Esophagus mucosa (tissue), 1 donor: ENCODE measurements at places on chromosomes 4 and X.

DNA sequence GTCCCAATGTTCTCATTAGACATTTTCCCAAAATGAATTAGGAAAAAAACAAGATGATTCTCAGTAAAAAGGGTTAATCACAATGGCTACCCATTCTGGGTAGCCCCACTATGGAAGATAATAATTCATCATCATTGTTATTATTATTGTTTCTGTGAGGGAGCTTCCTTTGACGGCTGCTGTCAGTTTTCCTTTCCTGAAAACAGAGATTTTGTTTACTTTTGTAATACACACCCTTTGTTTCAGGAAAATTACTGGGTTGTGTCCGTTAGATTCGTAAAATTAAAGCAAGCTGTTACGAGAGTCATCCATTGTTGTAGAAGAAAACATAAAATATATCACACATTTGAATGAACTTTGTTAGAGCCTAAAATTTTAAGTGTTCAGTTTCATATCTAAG is 192.9 kb upstream of the ANKRD50 start:
- ATAC-seq = no peak

- no peak for ATAC-seq
Observed at GRCh38 chrX:103399744-103400143, 23.4 kb downstream of the BEX3 start.

GRCh38 chr4:168942985-168943384 is 67.1 kb downstream of the CBR4 start:
- ATAC-seq = no peak

- ATAC-seq = no peak
Observed at GRCh38 chrX:37686996-37687395, 1.4 kb downstream of the XK start.

DNA sequence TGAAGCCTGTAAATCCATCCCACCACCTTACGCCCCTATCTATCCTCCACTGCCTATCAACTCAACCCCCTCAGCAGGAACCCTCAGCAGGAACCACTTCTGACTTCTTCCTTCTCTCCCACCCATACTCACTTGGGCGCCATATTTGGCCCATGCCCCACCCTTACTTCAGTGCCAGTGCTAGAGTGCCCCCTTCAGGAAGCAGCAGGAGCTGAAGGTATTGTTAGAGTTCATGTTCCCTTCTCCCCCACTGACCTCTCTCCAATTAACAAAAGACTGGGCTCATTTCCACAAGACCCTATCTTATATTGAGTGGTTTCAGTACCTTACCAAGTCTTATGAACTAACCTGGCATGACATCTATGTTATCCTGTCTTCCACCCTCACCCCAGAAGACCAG is 363.1 kb upstream of the SLIT2 start:
- ATAC-seq = no peak

DNA sequence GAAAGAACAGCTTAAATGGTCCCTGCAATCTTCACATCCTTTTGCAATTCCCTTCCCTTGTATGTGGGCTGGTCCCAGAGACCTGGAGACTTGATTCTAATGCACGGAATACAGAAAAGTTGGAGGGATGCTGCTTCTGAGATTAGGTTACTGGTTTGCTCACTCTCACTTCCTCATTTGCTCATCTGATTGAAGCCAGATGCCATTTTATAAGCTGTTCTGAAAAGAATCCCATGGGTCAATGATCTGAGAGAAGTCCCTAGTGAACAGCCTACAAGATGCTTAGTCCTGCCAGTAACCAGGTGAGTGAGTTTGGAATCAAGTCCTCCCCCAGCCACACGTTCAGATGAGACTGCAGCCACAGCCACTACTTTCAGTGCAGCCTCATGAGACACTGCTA is 35.9 kb downstream of the MAGEA1 start:
- ATAC-seq = no peak

DNA sequence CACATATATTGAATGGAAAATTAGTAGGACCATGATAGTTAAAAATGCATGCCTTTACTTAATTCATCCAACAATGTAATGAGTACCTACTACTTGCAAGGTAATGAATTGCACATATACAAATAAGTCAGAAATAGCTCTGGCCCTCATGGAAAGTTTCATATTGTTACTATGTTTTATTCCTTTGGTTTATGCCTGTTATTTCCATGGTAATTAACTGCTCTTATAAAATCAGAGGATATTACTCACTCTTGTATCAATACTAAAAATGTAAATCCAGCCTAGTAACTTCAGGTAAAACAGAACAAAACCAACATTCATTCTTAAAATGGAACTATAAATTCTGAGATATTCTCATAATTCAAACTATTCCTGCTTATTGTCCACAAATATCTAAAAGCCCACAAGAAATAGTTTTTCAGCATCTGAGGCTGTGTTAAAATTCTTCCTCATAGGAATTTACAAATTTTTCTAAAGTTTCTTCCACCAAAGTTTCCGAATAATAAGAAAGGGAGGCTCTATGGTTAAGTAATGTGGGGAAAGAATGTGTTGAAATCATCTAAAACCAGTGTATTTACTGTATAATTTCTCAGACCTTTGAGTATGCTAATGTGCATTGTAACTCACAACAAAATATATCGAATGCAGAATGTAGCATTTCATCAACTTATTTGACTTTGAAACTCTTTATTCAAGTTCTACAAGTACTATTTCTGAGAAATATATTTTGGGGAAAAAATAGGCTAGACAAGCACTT is 444.2 kb downstream of the PDGFC start:
- no peak for ATAC-seq

DNA sequence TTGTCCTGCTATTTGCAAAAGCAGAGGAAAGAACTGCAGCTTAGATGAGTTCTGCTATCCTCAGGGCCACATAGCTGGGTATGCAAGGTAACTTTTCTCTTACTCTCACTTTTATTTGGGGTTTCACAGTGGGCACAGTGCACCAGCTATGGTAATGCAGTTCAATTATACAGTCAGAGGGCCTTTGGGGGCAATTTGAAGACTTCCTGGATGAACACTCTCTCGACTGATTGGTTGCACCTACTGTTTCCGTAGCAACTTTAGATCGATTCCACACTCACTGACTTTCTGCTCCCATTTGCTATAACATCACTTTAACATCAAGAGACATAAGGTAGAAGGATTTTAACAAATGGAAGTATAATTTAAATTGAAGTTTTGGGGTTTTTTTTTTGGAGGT is 128.6 kb downstream of the SLC39A8 start:
- ATAC-seq = no peak

DNA sequence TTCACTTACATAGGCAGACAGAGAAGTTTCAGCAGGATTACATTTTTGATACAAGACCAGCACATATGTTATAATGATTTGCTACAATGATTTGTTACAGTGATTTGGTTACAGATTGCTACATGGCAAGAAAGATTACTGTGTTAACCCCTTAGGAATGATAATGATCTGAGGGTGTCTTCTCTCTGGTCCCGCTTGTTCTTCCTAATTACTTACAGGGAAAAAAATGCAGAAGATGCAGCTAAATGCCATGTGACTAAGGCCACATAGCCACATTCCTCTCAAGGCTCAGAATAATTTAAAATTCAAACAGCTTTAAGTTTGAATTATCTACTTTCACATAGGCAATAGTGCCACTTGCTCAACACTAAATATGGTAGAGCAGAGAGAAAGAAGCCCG is 9.7 kb upstream of the LAP3 start:
- ATAC-seq = no peak

DNA sequence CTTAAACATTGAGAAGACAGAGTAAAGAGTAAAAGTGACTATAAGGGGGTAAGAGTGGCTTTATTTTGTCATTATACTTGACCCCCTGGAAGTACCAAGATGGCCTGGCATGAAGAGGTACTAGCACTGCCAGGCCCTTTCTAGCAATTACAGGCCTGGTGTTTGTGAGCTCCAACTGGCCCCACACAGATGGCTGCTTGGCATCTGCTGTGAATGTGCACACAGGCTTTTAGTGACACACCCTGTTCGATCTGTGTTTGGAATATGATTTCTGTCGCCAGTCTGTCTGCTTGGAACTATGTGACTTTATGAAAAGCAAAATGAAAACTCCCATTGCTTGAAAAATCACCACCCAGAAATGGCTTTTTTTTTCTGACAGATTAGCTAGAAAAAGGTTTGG is 123.3 kb downstream of the CLCN4 start:
- no peak for ATAC-seq

GRCh38 chrX:68841251-68842049 is 12.6 kb downstream of the EFNB1 start:
- ATAC-seq = no peak

- ATAC-seq = no peak
Observed at GRCh38 chr4:115158296-115158695, 44.9 kb upstream of the NDST4 start.

GRCh38 chrX:19616959-19617358 is 101.7 kb upstream of the MAP3K15 start:
- no peak for ATAC-seq

- no peak for ATAC-seq
Observed at GRCh38 chr4:83922402-83922801, 386.5 kb downstream of the GPAT3 start.

GRCh38 chr4:143351774-143352451 is 15.2 kb downstream of the GAB1 start:
- peak; percentile 38 for ATAC-seq

DNA sequence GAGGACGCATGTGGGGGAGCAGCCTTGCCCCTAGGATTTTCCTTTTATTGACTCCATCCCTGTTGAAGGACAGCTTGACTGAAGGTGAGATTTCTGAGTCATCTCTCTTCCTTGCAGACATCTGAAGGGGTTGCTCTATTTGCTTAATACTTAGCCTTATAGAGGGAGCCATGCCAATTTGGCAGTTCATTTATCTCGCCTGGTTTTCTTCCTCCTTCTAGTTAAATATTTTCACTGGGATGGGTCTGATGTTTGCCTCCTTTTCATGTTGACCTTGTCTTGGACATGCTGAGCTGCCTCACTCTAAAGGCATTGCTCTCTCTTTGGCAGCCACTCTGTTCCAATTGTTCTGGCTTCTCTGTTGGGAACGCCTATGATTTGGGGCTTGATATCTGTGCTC is 151.0 kb upstream of the PSAPL1 start:
- no peak for ATAC-seq

DNA sequence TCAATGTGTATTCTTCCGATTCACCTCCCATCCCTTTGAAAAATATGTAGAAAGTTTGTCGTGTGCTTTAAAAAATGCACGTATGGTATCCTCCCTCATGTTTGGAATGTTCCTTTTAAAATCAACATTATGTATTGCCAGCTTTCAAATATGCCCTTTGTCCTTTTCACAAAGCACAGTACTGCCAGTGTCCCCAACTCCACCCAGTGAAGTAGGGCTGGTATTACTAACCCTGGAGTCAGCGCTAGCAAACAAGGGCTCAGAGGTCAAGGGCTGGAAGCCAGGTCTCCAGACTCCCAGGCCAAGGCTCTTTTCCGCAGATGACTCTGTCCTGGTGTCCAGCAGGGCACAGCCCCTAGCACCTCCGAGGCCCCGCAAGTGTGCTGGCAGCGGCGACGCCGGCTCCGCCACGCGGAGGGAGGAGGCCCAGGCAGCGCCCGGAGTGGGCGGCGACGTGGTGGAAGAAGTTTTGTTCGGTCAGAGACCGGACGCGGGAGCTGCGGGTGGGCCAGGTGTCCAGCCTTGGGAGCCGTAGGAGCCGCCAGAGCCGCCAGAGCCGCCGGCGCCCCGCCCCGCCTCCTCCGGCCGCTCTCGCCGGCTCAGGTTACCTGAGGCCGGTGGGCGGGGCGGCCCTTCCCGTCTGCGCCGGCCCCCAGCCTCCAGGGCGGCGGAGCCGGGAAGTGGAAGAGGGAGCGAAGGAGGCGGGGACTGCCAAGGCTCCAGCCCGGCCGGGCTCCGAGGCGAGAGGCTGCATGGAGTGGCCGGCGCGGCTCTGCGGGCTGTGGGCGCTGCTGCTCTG is at the start of gene IL13RA1:
TSS of gene IL13RA1 (plus strand) at position 720 of the 799 bp plus-strand sequence. CDS start at position 753, 33 bp downstream.
- peak; percentile 94 for ATAC-seq

GRCh38 chrX:545452-545885 is 85.1 kb upstream of the SHOX start:
- ATAC-seq = no peak

- peak; percentile 35 for ATAC-seq
Observed at GRCh38 chr4:8871417-8872401, at the start of gene HMX1. Gene HMX1 (minus strand): TSS chr4:8871839. CDS start chr4:8871614, 225 bp downstream.

- ATAC-seq = no peak
Observed at GRCh38 chr4:125116431-125116830, 198.3 kb upstream of the FAT4 start.
